ENCODE measurements at places on chromosomes 2 and 18. TPM values are rescaled to one million over a fixed set of nuclear protein-coding genes. Genes with fewer than 3 reads are reported as not detected.

GRCh38 chr18:36127836-36128529, 1.2 kb downstream of the SLC39A6 start:
- DNase-seq = peak; percentile 17

GRCh38 chr2:241728627-241729026, 5.8 kb upstream of the D2HGDH start:
- no peak for DNase-seq

The HNMT gene
- polyA plus RNA-seq = 59.5 TPM

- DNase-seq = no peak
Measured at GRCh38 chr2:242098445-242099128, 229.1 kb downstream of the RTP5 start.

- no peak for DNase-seq
Measured at GRCh38 chr2:234091883-234092282, 41.4 kb downstream of the SPP2 start.

The CRYGC gene
- polyA plus RNA-seq = not detected

DNA sequence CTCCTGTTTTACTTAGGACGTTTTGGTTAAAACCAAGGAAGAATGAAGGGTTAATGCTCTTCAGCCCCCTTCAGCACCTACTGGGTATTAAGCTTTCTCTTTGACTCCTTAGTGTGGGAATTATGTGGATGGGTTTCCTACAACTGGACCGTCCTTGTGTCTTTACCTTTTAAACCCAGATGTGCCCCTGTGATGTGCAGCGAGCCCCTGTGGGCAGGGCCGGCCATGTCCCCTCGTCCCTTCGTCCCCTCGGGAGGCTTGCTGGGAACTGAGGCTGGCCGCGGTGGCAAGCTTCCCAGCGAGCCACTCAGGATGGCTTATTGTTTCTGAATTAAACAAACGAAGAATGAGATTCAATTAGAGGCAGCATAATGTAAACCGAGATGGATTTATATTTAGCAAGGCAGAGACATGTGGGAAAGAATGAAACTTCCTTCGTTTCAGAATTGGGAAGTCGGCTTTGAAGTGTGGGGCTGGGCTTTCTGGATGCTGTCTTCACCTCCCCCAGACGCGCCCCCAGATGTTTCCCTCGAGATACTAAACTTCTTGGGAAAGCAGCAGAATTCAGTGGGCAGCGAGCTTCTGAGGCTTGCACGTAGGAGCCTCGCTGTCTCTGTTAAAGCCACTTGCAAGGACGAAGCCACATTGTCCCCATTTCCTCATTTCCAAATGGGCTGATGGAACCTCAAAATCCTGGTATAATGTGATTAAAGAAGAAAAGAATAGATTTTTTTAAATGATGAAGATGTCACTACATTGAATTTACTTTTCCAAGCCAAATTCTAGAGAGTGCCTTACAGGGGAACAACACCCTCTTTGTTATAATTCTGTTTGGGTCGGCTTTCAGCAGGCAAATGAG, 146.0 kb downstream of the VAPA start:
- DNase-seq = no peak

The ALK gene
- 0.36 TPM for polyA plus RNA-seq

GRCh38 chr2:68742626-68743415, 8.2 kb downstream of the ARHGAP25 start:
- DNase-seq = no peak

GRCh38 chr18:74778191-74778847, 180.6 kb downstream of the ZNF407 start:
- DNase-seq = no peak

The GPR45 gene
- polyA plus RNA-seq = 0.22 TPM

DNA sequence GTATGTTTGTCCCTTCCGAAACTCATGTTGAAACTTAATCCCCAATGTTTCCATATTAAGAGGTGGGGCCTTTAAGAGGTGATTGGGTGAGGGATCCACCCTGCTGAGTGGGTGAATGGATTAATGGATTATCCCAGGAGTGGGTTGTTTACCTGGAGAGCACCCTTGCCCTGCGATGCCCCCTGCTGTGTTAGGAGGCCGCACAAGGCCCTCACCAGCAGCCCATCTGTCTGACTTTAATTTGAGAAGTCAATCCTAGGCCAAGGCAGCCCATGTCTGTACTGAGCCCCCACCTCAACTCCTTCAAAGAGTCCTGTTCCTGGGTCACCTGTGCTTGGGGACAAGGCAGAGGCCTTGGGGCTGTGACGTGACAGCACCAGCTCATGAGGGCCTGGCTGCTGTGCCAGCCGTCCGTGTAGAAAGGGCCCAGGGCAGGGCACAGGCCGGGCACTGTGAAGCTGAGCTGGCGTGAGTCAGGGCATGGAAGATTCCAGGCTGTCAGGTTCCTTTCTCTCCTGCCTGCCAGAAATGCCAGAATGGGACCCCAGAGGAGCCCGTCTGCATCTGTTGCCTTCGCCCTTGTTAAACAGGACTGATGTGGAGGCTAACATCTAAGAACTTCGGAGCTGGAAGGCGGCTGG, 21.3 kb upstream of the TAF1B start:
- no peak for DNase-seq

DNA sequence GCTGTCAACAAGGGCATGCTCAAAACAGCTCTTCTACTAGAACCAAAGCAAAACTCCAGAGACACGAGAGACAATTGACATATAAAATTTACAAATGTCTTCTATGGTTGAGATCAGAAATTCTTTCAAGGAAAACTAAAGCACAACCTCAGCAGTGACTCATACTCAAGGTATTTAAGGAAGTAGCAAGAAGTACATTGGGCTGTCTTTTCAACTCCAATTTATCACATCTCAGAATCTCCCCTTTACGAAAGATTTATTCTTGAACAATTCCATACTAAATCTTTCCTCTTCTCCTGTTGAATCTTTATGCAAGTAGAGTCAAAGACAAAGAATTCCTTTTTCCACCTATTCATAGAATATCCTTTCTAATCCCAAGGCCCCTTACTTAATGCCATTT, 324.0 kb downstream of the IRS1 start:
- DNase-seq = no peak

All from renal pelvis (tissue), 12 donors.